A172 (cell line): ENCODE measurements at places on chromosomes 13 and 19. TPM values are rescaled to one million over a fixed set of nuclear protein-coding genes. Genes with fewer than 3 reads are reported as not detected.
A peak's percentile ranks its signal among the peaks of the same experiment; 100 is the strongest.

The PPM1N gene
- total RNA-seq = 0.31 and 3.6 TPM in 2 replicates

The FPR2 gene
- not detected in 2 replicates for total RNA-seq

The ZNF112 gene
- 8.3 and 9.5 TPM in 2 replicates for total RNA-seq

The OR10H1 gene
- not detected in 2 replicates for total RNA-seq

DNA sequence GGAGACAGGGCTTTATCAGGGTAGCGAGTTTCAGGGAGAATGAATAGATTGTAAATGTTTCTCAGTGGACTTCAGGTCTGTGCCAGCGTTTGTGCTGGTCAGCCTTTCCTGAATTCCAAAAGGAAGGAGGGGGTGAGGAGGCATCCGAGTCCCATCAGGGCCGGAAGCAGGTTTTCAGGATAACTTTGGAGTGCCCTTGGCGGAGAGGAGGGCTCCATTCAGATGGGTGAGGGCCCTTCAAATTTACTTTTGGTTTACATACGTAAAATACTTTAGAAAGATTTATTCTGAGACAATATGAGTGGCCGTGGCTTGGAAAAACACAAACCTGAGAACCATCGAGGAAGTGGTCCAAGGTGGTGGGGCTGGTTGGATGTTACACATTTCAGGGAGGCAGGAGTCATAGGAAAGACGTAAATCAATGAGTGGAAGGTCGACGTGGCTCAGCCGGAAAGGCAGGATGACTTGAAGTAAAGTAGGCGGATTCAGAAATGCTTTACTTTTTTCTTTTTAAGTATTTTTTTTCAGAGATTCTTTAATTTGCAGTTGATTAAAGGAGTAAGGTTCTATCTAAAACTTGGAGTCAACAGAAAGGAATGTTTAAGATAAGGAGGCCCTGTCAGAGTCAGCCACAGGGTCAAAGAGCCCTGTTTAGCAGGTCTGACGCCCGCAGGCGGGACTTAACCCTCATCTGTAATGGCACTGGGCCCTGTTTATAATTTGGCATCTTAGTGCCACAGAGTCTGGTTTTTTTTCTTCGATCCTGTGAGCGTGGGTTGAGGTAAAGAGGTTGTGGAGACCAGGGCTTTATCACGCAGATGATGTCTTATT lies 32.8 kb downstream of the ATP11A start:
- peak; percentile 98 for DNase-seq

- DNase-seq = no peak
Measured at GRCh38 chr13:30618930-30619279, 1.2 kb downstream of the USPL1 start.

- DNase-seq = no peak
Measured at GRCh38 chr13:111262715-111263114, 57.7 kb upstream of the TEX29 start.

DNA sequence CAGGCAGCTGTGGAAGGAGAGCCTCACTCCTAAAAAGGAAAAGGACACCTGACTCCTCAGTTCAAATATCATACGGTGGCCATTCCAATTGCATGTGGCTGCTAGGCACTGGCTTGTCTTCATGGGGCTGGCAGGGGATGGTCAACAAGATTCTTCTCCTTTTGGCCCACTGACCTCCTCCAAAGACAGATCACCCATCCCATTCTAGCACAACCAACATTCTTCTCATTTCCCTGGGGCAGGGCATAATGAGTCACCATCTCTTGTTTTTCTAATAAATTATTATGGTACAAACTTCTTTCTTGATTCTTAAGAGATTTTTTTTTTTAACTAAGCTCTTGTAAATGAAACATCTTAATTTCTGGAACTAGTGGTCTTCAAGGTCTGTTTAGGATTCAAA lies 136.7 kb upstream of the NBEA start:
- no peak for DNase-seq

DNA sequence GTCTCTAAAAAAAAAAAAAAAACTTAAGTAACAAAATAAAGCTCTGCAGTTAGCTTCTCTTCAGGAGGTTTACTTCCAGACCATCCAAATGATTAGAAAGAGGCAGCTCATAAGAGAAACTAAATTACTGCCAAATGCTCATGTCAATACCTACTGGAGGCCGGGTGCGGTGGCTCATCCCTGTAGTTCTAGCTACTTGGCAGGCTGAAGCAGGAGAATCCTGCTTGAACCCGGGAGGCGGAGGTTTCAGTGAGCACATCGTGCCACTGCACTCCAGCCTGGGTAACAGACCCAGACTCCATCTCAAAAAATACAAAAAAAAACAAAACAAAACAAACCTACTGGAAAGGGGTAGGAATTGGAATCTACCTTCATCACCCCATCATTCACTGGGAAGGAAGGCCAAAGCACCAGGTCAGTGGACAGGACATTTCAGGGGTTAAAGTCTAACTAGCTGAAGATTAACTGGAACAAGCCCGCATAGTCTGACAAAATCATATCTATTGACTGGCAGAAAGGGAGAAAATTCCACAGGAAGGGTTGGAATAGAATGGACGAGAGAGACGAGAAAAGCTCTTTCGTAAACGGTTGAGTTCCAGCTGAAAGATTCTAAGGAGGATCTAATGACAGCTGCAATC lies 1.3 kb downstream of the ZFP14 start:
- no peak for DNase-seq

DNA sequence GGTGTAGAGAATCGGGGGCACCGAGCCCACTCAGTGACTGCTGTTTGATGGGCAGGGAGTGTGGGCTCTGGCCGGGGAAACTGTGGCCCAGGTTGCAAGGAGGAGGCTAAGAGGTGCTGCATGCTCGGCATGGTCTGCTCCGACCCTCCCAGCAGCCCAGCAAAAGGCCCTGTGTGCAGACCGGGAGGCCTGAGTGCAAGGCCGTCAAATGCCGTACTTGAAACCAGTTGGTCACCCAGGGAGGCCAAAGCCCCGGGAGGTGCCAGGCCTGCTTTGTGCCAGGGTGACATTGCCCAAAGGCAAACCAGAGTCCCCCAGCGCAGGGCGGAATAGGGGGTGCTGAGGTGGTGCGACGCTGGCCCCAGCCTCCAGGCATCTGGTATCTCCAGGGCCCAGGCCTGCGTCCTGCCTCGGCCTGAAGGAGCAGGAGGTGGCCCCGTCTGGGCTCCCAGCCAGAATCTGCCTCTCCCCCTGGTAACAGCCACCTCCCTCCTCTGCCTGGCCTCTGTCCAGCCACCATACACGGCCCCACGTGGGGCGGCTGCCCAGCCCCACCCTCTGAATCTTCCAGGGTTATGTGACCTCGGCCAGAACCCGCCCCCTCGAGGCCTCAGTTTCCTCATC lies 4.0 kb downstream of the PIK3R2 start:
- DNase-seq = peak; percentile 88

DNA sequence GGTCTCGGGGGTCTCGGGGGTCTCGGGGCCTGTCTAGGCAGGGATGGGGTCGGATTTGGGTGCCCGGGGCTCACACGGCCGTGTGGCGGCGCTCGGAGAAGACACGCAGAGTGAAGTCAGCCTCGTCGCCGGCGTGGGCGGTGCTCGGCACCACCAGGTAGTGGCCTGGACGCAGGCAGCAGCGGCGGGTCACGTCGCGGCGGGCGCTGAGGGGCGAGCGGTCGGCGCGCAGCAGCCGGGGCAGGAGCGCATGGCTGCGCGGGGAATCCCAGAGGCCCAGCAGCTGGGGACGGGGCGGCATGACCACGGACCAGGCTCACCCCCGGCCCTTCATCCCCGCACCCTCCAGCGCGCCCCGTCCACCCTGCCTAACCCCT lies 8.2 kb downstream of the CAPN12 start:
- no peak for DNase-seq

GRCh38 chr13:110716247-110716515 lies 2.7 kb downstream of the ING1 start:
- peak; percentile 30 for DNase-seq

DNA sequence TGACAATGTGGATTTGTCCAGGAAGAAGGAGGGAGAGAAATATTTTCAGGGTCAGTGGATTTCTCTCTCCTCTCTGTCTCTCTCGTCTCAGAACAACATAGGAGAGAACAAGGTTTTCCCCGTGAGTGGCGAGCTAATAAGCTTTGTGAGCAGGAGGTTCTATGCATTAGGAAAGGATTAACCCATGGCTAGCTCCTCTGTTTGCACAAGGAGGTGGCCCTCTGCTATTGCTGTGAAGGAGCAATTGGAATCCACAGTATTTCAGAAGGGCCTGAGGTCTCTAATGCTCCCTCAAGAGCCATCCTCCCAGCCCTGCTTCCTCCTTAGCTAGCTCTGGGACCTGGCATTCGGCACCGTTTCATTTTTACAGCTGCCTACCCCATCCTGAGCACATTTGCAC lies 288.9 kb upstream of the MAB21L1 start:
- DNase-seq = no peak

- no peak for DNase-seq
Measured at GRCh38 chr13:108708921-108709320, 79.5 kb downstream of the MYO16 start.

GRCh38 chr19:35935911-35936737 lies at the start of gene LRFN3:
LRFN3 (plus strand) TSS chr19:35936374; CDS start chr19:35939426, 3,052 bp downstream.
- peak; percentile 38 for DNase-seq

GRCh38 chr19:42366673-42367072 lies 23.4 kb downstream of the CNFN start:
- no peak for DNase-seq
